ENCODE measurements at places on chromosomes 4 and X. TPM values are rescaled to one million over a fixed set of nuclear protein-coding genes. Genes with fewer than 3 reads are reported as not detected.

The PRDX4 gene
- polyA plus RNA-seq = 57.3 TPM

The RAB41 gene
- polyA plus RNA-seq = 0.36 TPM

The USP46 gene
- 30.7 TPM for polyA plus RNA-seq

The SH3BP2 gene
- 41.3 TPM for polyA plus RNA-seq

The NAA11 gene
- 0.86 TPM for polyA plus RNA-seq

The SFRP2 gene
- polyA plus RNA-seq = 42.4 TPM

The LIMCH1 gene
- polyA plus RNA-seq = 122 TPM

The PSAPL1 gene
- not detected for polyA plus RNA-seq

The REPS2 gene
- polyA plus RNA-seq = 7.1 TPM

The ADAMTS3 gene
- 1.6 TPM for polyA plus RNA-seq

The NAP1L2 gene
- polyA plus RNA-seq = 0.50 TPM

GRCh38 chrX:111511477-111511876, at the start of gene SERTM2:
Gene SERTM2, plus strand, starts transcription at chrX:111511645. Its CDS starts 7,213 bp downstream, at chrX:111518858.
- DNase-seq = no peak

DNA sequence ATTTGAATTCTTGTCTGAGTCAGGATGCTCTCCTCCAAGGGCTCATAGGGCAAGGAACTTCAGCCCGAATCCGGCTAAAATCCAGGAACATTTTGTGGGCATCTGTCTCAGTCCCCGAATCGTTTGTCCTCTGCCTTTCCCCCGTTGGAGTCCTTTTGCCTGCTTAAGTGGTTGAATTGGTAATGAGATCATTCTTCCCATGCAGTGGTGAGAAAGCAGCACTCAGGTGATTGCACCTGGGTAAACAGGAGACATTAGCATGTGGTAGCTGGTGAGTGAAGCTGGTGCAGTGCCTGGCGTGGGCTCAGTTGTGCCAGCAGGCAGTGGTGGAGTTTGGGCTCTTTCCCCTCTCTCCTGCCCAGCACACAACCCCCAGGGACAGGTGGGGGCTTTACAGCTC, 61.9 kb upstream of the MTM1 start:
- no peak for DNase-seq

- no peak for DNase-seq
Observed at GRCh38 chr4:143372093-143372915, 35.6 kb downstream of the GAB1 start.

- no peak for DNase-seq
Observed at GRCh38 chrX:96994093-96994492, 110.4 kb downstream of the RPA4 start.

- DNase-seq = no peak
Observed at GRCh38 chr4:57544811-57545654, 434.8 kb upstream of the IGFBP7 start.

- DNase-seq = no peak
Observed at GRCh38 chr4:40185830-40186664, 10.8 kb upstream of the RHOH start.

GRCh38 chrX:153557618-153558355, 40.3 kb downstream of the ATP2B3 start:
- DNase-seq = no peak

DNA sequence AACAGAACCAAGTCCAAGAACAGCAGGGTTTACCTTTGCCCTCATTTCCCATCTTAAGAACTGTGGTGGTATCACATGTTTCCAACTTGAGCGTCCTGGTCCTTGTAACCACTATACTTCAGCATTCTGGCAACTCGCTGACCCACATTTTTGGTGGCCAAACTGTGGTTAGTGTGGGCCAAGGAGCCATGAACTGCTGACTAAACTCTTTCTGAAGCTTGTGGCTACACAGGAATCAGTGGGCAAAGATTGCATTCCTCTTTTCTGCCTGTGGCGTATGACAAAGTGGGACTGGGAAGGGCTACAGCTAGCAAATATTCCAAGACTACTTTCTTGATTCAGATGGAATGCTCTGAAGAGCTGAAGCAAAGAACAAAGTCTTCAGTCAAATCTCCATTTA, 106.3 kb upstream of the MID1 start:
- no peak for DNase-seq

GRCh38 chr4:52595001-52595400, 64.1 kb downstream of the USP46 start:
- no peak for DNase-seq

GRCh38 chr4:179467878-179468277, 2025.6 kb upstream of the AGA start:
- no peak for DNase-seq

DNA sequence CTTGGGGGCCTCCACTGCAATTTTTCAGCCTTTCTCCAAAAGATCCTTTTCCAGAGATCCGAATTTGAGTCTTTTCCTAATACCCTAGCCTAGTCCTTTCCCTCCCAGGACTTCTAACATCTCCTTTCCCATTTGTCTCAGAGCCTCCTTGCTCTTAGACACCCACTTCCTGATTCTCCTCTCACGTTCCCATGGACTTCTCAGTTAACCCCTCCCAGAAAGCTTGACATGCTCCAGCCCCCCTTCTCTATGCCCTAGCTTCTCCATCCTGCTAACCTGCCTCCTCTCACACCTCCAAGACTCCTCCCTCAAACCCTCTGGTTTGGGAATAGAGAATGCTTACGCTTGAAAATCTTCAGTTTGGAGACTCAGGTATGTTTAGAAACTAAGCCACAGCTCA, 2.5 kb downstream of the UBA1 start:
- no peak for DNase-seq

DNA sequence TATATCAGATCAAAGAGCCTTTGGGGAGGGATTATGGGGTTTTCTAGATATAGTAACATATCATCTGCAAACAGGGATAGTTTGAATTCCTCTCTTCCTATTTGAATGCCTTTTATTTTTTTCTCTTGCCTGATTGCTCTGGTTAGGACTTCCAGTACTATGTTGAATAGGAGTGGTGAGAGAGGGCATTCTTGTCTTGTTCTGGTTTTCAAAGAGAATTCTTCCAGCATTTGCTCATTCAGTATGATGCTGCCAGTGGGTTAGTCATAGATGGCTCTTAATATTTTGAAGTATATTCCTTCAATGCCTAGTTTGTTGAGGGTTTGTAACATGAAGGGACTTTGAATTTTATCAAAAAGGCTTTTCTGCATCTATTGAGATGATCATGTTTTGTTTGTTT, 25.6 kb upstream of the ABCB7 start:
- DNase-seq = no peak

- no peak for DNase-seq
Observed at GRCh38 chrX:146224442-146224841, 406.8 kb downstream of the SLITRK2 start.

- no peak for DNase-seq
Observed at GRCh38 chr4:65669111-65670019, 924 bp downstream of the EPHA5 start.

DNA sequence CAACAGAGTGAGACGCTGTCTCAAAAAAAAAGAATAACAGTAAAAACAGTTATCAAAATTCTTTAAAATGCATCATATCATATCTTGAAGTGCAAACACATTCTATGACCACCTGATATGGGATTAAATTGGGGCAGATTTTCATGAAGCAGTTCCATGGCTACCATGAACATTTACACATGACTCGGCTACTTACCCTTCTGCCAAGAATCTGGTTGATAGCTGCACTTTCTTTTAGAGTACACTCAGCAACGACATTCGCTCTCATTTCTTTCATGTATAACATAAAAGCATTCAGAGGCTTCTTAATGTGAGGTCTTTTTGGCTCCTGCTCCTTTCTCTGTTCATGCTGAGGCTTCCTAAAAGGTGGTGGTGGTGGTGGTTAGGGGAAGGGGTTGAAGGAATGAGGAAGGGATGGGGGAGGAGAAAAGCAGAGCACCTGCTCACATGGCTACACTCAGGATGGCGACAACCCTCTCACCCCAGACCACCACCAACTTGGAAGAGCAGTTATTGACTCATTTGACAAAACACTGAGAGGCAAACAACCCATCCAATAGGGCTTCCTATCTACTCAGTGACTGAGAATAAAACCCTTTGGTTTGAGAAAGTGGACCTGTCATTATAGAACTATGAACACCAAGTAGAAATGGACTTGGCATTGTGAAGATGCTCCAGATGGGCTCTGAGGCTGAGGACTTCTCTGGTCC, 88.5 kb downstream of the HADH start:
- DNase-seq = no peak

DNA sequence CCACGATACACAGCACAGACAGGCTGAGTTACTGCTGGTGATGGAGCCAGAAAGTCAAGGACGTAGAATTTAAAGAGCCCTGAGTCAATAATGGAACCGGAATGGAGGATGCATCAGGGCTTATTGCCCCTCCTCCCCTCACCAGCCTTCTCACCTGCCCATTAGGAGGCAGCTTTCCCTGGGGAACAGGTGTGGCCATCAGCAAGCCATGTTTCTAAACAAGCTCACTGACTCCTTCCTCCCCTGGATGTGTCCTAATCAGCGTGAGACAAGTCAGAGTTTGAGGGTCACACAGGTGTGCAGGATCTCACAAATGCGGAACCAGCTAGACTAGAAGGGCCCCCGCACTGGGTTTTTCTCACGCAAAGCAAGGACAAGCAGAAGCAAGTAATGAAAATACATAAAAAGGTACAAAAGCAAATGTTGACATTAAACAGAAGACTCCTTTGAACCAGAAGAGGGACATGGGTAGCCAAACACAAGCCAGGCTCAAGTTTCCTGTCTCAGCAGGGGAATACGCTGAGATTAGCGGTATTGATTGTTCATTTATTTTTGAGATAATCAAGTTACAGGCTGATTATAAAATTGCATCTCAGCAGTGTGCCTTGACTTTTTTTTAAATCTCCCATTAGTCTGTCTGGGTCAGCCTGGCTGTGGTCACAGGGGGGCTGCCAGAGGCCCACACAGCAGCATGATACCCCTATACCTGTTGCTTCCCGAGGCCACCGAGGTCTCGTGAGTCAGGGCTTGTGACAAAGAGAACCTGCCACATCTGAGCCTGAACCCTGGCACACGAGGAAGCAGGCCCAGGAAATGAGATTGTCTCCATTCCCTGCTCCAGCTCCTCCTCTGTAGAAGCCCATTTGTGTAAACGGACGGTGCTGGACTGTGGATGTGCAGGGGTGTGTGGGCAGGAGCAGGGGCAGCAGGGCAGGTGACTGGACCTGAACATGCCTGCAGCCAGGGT, 37.4 kb downstream of the CCKAR start:
- no peak for DNase-seq

DNA sequence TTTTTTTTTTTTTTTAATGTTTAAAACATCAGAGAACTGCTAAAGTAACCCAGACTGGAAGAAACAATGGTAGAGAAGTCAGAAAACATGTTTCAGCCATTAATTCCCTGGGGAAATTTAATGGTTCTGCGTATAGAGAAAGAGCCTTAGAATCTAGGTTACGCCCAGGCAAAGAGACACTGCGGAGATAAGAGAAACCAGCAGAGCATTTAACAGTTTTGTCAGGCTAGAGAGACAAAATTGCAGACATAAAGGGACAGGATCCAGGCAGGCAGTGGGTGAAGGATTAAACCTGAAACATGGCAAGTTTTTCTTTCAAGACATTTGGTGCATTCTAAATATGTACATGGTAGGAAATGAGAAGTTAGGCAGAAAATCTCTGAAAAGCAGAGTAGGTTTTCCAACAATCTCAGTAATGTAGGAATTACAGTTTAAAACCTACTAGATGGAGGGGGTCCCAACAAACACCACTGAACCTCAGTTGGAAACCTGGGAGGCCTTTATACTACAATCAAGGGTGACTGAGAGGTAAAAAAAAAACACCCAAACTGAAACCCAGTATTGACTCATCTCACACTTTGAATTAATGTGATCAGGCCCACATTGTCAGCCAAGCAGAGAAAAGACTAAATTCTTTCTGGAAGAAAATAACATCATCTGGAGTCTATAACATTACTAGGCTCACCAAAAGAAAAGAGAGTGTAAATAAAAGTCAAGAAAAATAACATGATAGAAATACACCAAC, 254.2 kb upstream of the NWD2 start:
- no peak for DNase-seq

DNA sequence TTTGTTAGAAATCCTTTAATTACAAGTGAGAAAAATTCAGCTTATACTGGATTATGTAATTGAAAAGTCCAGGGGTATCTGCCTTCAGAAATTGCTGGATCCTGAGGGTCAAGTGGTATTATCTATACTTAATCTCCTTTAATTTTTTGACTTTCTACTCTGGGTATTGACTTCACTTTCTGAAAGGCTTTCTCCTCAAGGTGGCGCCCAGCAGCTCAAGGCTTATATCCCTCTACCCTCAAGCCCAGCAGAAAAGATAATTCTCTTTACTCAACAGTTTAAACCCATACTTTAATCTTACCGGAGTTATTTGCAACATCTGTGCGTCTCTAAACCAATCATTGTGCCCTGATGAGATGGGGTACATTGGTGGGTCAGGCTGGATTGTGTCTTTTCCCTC, 129.5 kb downstream of the LARP7 start:
- peak; percentile 41 for DNase-seq

DNA sequence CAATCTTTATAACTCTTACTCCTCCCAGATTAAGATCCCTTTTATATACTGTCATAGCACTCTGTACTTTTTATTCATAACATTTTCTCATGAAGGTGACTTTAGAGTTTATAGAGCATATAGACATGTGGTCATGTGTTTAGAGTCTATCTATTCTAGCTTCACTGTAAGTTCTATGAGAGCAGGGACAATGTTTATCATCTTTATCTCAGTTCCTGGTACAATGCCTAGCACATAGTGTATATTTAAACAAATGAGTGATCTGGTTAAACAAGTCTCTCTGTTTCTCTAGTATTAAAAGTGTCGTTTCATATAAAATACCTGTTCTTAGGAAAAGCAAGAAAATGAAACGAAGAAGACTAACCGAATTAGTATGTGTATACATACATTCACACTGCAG, 3.2 kb downstream of the CXCL6 start:
- DNase-seq = no peak

DNA sequence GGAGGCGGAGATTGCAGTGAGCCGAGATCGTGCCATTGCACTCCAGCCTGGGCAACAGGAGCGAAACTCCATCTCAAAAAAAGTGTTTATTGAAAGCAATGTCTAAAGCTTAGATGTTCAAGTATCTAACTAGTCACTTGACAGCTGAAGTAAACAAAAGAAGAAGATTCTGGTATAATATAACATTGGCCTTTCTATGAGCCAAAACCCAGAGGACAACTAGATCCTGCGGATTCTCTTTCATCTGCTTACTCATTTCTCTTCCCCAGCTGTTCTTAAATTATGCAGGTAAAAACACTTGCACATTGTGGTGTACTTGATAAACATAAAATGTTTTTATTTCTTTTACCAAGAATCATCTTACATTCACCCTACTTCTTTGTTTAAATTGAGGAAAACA, 24.1 kb upstream of the AREG start:
- DNase-seq = no peak

- peak; percentile 64 for DNase-seq
Observed at GRCh38 chr4:38759113-38759789, 23.5 kb downstream of the TLR10 start.

DNA sequence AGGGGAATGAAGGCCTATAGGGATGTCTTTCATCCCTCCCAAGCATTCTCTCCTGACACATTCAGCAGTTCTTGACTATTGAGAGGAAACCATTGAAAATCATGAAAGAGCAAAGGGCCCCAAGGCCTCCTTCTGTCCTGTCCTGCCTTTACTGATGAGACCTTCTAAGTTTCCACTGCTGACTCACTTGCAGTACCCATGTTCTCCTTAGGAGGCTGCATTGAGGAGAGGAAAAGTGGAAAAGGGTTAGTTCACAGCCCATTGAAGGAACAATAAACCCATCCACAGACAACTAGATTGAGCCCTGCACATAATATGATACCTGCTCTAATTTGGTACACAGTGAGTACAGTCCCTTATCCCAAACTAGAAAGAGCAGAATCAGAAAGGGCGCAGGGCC, 115.1 kb upstream of the PNPLA4 start:
- no peak for DNase-seq

- no peak for DNase-seq
Observed at GRCh38 chr4:127748957-127749356, 18.8 kb downstream of the SLC25A31 start.

Data from hindlimb muscle (tissue), 1 donor.